ENCODE measurements at places on chromosomes 3 and 15.

GRCh38 chr3:13372656-13373055 is 47.5 kb downstream of the NUP210 start:
- DNase-seq, result no peak

DNA sequence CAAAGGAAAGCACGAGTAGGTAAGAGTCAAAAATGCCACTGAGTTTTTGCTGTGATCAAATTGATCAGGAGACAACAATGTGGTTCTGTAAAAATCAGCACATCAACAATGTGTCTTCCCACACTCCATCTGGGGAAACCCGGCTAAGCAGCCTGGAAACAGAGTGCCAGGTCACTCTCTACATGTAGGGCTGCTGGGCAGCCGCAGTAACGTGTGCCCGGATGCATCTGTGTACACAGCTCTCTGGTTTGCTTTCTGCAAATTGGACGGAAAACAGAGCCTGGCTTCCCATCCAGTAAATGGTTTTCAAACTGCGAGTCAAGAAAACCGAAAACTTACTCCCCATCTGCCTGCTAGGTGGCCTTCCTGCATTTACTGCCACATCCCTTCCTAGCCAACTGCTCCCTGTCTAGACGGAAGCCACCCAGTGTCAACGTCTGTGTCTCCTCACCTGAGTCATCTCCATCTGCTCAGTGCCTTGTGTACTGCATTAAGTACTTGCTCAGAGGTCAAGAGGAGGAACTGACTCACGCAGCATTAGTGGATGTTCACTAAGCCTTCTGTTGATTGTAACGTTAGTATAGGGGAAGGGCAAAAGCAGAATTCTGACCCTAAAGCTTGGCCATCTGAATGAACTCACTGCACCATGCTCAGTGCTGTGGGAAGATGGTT is 124.1 kb downstream of the TJP1 start:
- DNase-seq, result no peak

GRCh38 chr3:12454076-12454815 is 30.0 kb upstream of the TSEN2 start:
- DNase-seq, result no peak

DNA sequence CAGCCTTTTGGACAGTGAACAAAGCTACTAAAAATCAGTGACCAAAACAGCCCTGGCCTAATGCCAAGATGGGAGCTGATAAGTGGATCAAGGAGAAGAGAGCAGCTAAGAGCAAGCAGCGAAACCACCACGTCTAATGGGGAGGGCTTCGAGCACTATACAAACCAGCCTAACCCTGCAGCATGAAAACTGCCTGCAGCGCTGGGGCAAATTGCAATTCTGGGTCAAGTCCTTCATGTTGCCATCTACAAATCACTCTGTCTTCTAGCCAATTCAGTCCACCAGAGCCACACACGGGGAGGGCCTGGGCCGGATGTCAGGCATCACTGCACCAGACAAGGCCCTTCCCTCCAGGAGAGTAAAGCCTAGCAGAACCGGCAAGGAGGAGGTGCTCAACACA is 30.5 kb upstream of the SPATA12 start:
- DNase-seq, result no peak

- no peak for DNase-seq
Measured at GRCh38 chr3:174191380-174191779, 667.8 kb upstream of the NAALADL2 start.

DNA sequence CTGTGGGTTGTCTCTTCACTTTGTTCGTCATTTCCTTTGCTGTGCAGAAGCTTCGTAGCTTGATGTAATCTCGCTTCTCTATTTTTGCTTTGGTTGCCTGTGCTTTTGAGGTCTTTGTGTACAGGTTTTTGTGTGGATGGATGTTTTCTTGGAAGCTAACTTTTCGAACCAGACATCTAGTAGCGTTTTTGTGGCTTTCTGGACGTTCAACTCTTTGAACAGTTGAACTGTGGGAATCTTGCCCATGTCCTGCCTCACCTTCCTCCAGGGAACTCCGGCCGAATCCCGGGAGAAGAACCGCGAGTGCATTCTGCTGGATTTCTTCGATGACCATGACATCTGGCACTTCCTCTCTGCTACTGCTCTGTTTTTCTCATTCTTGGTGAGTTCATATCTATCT is 70.6 kb downstream of the USF3 start:
- DNase-seq, result no peak

Data from activated CD8-positive, alpha-beta memory T cell treated with anti-CD3 and anti-CD28 coated beads for 1 hour (primary cell).